ENCODE measurements at places on chromosomes 4 and X.

DNA sequence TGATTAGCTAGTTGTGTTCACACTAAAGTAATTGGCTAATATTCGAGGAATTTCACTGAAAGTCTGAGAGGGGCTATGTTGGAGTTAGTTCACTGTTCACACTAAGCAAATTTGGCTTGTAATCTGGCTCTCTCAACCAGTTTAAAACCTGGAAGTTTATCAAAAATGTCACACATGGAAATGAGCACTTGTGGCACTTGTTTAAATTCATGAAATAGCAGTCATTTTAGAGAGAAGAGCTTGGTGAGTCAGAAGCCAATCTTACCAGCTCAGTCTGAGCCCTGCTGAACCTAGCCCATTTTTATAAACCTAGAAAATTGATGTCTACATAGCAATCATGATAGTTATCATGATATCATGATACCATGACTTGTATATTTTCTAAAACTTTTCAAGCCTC, 90.7 kb upstream of the JADE1 start:
- no peak for DNase-seq

GRCh38 chrX:2608638-2609430, 82.3 kb upstream of the CD99 start:
- DNase-seq = peak; percentile 65

DNA sequence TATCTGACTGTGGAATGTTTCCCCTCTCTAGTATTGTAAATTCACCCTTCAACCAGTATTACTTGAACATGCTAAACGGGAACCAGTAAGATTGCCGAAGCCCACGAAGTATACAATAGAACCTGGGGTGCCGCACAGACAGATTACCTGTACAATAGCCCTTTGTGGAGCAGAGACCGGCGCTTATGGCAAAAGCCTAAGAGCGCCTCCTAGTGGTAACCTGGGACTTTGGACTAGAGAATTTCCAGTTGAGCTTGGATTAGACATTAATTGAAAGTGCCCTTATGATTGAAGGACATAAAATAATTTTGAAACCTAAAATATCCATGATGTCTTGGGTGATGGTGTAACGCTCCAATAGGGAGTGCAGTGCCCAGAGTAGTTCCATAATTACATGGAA, 14.1 kb downstream of the ZNF157 start:
- peak; percentile 47 for DNase-seq

- no peak for DNase-seq
These were observed 5.0 kb downstream of the FUNDC2 start for GRCh38 chrX:155031657-155032056.

DNA sequence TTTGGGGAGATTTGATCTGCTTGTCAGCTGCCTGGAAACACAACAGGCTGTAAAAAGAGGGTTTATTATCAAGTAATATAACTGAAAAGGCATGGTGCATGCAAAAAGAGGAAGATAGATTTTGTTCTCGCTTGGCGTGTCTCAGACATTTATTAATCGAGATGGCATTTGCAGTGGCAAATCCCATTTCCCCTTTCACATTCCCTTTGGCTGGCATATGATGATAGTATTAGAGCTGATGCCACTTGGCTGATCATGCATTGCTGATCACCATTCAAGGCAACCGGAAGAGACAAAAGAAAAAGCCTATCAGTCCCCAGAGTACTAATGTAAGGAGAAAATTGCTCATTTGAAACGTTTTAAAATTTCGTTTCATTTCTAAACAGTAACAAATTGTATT, 101.8 kb downstream of the ZIC3 start:
- DNase-seq = no peak

GRCh38 chrX:17009856-17010625, 63.6 kb downstream of the REPS2 start:
- no peak for DNase-seq
